ENCODE measurements at places on chromosomes 2 and 18. TPM values are rescaled to one million over a fixed set of nuclear protein-coding genes. Genes with fewer than 3 reads are reported as not detected.

CTNNA2 gene
- 4.2 TPM for total RNA-seq

DNA sequence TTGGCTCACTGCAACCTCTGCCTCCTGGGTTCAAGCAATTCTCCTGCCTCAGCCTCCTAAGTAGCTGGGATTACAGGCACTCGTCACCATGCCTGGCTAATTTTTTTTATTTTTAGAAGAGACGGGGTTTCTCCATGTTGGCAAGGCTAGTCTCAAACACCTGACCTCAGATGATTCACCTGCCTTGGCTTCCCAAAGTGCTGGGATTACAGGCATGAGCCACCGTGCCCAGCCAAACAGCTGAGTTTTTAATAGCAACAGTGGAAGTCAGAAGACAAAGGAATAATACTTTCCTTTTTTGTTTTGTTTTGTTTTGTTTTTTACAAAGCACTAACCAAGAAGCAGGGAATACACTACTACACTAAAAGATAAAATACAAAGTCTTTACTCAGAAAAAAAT is 16.9 kb downstream of the GPR75 start:
- no peak for DNase-seq

GRCh38 chr2:233081731-233082221 is 21.6 kb downstream of the INPP5D start:
- DNase-seq = no peak

DNA sequence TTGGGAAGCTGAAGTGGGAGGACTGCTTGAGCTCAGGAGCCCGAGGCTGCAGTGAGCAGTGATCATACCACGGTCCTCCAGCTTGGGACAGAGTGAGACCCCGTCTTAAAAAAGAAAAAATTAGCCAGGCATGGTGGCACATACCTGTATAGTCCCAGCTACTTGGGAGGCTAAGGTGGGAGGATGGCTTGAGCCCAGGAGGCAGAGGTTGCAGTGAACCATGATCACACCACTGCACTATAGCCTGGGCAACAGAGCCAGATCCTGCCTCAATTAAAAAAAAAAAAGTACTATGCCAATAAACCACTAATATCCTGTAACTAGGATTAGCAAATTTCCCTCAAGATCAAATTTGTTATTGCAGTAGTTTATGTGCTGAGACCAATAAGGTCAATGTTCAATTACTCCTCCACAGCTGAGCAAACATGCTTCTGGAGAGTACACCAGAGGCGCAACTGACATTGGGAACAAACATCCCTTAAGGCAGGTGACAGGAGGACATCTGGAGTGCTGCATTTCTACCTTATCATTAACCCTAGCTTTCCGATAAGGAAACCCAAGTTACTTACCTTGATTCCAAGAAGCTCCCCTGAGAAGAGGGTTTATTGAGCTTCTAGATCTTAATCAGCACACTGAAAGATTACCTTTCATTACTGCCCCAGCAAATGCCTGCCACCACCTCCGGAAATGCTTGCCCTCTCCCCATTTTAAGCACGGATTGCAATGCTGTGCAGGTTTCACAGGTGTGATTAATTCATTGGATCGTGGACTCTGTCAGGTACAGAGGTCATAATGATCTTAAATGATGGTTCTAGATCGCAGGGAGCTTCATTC is 26.2 kb downstream of the MGAT4A start:
- DNase-seq = peak; percentile 79

RAB6C gene
- 0.17 TPM for total RNA-seq

FN1 gene
- 30.3 TPM for total RNA-seq

CRYBA2 gene
- 5.0 TPM for total RNA-seq

KCNG2 gene
- 0.19 TPM for total RNA-seq

DNA sequence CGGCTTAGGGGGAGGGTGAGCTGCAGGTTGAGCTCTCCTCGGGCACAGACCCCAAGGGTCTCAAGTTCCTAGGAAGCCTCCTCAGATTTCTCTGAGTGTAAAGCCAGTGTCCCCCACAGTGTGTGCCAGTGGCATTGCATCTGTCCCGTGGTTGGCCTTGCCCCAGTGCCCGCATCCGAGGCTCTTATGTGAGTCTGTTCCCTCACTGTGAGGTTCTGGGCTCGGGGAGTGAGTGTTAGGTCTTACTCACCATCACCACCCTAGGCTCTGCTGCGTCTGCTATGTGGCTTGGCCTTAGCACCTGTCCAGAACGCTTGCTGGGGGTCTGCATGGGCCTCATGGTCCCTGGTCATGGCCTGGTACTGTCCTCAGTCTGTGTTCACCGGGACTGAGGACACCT is 88.7 kb upstream of the PXDN start:
- no peak for DNase-seq

GRCh38 chr2:85994421-85994777 is 105.6 kb upstream of the ST3GAL5 start:
- DNase-seq = no peak

DNA sequence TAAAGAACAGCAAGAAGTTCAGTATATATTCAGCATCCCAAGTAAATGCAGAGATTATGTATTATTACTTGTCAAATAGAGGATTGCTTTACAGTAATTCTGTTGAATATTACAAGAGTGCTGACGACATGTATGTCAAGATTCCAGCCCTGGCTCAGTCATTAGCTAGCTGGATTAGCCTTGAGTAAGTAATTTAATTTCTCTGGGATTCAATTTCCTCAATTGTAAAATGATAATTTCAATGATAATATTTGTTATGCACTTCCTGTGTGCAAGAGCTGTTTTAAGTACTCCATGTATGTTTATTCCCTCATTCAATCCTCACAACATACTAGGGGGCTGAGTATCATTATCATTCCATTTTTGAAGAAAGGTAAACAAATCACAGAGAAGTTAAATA is 44.0 kb downstream of the TCF4 start:
- DNase-seq = no peak

- DNase-seq = no peak
Observed at GRCh38 chr2:67130531-67131256, 266.4 kb upstream of the ETAA1 start.

GKN2 gene
- not detected for total RNA-seq

DNA sequence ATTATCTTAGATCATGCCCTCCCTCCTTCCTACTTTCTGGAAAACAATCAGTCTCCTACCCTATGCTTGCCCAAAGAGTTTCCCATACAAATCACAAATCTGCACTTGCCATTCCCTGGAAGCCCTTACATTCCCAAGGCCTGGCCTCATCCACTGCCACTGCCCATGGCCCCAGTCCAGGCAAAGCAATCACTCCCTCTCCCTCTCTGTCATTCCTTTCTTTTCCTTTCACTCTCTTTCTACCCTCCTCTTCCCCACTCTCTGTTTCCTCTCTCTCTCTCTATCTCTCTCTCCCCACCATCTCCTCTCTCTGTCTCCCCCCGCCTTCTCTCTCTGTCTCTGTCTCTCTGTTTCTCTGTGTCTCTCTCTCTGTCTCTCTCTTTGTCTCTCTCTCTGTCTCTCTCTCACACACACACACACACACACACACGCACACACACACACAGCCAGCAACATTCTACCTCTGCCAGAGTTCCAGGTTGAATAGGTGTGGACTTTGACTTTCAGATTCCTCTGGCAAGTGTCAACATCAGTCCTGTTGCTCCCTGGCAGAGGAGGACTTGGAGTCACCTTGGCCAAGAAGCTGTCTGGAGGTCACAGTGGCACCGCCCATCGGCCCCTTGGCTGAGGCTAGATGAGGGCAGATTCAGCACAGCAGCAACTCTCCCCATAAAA is 43.7 kb upstream of the NAT8 start:
- DNase-seq = peak; percentile 73

- no peak for DNase-seq
Observed at GRCh38 chr2:206639636-206640035, 2.7 kb upstream of the FAM237A start.

DNA sequence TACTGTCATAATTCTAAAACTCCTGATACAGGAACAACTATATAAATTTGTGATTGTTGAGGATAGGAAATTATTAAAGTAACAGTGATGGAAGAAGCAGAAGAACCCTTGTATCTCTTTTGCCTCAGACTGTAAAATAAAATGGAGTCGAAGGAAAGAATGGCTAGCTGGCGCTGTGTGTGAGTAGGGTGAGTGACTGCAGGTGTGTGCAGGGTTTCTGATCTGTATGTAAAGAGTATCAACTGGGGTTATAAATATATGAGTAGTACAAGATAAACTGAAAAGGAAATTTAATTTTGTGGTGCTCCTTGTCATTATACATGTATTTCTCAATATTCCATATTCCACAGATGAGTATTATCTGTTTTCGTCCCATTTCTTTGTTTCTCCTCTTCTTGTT is 15.2 kb downstream of the POLI start:
- DNase-seq = no peak

DNA sequence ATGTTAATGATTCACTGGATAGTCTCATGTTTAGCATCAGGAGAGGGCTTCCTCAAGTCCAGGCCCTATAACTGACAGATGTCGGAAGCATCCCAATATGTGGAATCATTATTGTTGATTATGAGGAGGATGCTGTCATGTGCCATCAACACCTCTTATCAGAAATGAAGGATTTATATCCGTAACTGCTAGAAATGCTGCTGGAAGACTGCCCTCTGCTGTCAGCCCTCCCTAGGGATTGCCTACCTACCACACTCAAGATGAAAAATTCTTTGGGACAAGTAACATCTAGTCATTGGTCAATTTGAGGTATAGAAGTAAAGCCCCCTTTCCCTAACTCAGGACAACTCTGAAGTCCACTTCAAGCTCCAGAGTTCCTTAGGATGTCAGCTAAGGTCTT is 1166.5 kb upstream of the NXPH2 start:
- DNase-seq = no peak

DNA sequence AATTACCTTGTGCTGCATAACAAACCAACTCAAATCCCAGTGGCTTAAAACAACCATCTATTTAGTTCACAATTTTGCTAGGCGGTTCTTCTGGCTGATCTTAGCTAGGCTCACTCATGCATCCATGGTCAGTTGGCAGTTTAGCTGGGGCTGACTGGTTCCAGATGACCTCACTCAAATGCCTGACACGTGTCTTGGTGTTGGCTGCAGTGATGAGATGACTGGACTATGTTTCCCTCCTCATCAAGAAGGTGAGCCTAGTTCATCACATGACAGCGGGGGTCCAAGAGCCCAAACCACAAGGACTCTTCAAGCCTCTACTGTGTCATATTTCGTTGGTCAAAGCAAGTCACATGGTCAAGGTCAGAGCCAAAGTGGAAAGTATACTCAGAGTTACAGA is 42.7 kb upstream of the ACTR3 start:
- DNase-seq = no peak

GRCh38 chr2:85255813-85256594 is 71.8 kb downstream of the TGOLN2 start:
- DNase-seq = no peak

- no peak for DNase-seq
Observed at GRCh38 chr2:40032650-40033319, 253.7 kb upstream of the THUMPD2 start.

DNA sequence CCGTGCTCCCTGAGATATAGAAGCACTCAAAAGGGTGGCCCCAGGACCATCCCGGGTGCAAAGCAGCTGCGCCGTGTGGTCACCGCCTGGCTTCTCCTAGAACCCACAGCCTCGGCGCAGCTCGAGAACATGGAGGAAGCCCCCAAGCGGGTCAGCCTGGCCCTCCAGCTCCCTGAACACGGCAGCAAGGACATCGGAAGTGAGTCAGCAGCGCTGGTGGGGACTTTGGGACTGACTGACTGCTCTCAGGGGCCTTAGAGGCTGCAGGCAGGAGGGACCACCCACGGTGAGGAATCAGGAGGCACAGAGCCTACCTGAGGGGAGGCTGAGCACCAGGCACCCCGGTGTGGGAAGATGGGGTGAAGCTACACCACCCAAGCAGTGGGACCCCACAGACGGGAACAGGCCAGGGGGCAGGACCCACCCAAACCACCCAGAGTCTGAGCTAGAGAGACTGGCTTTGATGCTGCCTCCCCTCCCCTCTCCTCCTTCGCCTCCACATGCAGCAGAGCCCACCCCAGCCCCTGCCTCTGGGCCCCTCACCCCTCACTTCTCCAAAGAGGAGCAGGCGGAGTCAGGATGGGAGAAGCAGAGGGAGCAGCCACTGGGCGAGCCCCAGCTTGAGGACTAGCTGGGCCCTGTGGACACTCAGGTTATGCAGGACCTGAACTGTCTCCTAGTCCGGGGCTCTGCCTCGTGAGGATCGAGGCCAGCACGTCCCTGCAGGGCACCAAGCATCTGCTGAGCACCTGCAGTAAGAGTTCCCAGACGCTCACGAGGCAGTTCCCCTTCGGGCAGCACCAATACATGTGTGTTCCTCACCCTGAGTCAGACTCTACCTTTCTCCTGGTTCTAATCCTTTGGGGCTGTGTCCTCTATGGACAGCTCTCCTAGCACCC is 28.7 kb downstream of the MTERF4 start:
- no peak for DNase-seq

HAAO gene
- total RNA-seq = 9.8 TPM

RASGRP3 gene
- total RNA-seq = 3.8 TPM

GRCh38 chr2:108396845-108397244 is 19.1 kb downstream of the SULT1C4 start:
- DNase-seq = no peak

DNA sequence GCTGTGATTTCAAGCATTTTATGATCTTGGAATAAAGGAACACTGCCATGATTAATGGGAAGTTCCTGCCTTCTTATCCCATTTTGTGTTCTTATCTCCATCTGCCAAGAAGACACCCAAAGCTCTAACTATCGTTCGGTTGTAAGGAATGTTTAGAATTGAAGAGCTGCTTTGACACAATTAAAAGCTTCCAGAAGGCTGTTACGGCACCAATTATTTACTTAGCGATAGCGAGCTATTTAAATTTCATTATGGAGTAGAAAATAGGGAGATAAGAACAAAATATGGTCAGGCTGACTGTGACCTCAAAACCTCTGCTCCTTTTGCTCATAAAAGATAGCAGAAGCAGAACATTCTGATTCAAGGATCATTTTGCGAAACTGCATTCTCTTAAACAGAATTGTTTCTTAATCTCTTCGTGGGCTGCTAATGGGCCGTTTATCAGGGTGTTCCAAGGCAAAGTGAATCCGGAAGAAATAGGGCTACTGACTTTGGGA is 101.6 kb downstream of the SLC4A3 start:
- no peak for DNase-seq
